NCI-H1436 (cell line): ENCODE measurements at places on chromosomes 4 and X.
A peak's percentile ranks its signal among the peaks of the same experiment; 100 is the strongest.

GRCh38 chr4:125317525-125317877, 2.7 kb downstream of the FAT4 start:
- no peak for DNase-seq

DNA sequence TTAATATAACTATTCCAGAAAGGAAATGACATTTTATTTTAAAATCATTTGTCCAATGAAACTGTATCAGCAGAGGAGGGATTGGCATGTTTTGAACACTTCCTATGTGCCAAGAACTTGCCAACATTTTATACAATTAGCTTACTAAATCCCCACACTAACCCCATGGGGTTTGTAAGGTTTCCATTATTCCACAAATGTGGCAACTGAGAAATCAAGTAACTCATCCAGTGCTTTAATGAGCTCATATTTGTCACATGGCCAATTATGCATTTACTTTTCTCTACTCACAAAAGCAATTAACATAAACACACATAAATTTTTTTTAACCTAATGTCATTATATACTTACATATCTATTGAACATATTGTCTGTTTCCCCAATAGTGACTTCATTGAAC, 37.3 kb downstream of the MANBA start:
- DNase-seq, result peak; percentile 12

- DNase-seq, result no peak
These were observed 33.7 kb downstream of the GABRB1 start for GRCh38 chr4:47065051-47065481.

- no peak for DNase-seq
These were observed 42.3 kb downstream of the TBC1D14 start for GRCh38 chr4:6951880-6952381.

DNA sequence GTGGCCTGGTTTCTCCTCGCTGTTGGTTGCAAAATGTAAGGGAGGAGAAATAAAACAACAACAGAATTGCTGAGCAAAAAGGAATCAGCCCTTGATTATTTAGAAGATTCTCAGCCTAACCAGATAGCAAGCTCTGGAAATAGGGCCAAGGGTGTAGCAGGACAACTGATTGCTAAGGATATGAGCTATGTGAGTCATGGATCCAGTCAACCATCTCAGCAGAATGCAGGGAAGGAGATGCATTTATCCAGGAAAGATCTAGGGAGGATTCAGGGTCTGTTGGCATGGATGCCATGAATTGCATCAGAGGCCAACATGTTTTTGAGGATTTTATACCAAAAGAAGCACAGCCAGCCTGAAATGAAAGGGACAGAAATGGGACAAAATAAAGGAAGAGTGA, 2.2 kb upstream of the XAGE3 start:
- no peak for DNase-seq

DNA sequence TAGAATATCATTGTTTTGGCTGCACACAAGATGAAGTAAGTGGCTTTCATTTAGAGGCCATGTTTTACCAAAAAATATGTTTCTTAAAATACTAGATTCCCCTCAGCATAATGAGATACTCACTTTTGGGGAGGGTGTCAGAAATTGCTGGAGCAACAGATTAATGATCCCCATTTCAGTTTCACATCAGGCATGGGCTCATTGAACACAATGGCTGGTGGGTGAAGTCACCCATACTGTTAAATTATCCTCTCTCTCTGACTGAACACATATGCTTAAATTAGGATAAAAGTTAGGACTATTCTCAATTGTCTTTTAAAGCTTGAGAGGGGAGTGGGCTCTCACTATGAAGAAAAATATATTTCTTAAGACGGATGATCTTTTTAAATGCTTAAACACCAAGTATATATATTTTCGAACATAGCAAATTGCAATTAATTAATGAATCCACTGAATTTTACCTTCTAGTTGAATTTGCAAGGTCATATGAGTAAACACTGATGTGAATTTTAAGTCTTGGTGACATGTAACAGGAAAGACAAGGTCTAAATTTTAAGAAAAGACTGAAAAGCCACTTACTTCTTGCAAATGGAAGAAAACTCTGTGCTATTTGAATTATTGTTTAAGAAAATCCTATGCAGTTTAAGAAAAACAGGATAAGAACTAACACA, 2.5 kb downstream of the GPM6A start:
- no peak for DNase-seq

- DNase-seq, result no peak
These were observed 16.9 kb downstream of the GLRA2 start for GRCh38 chrX:14546190-14546589.

DNA sequence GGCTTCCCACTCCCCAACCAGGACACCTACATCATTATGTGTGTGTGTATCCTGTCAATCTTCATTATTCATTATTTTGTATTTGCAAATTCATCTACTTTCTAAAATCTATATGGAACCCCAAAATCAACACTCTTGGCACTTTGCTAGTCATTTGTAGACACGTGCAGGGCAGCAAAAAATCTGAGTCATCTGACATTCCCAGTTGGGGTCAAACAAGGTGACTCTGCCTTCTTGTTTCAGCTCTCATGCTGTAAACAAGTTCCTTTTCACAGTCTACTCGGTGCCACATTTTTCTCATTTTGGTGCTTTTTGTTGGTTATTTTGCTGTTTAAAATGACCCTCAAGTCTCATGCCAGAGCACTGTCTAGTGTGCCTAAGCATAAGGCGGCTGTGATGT, 5.9 kb downstream of the MRFAP1L1 start:
- no peak for DNase-seq

DNA sequence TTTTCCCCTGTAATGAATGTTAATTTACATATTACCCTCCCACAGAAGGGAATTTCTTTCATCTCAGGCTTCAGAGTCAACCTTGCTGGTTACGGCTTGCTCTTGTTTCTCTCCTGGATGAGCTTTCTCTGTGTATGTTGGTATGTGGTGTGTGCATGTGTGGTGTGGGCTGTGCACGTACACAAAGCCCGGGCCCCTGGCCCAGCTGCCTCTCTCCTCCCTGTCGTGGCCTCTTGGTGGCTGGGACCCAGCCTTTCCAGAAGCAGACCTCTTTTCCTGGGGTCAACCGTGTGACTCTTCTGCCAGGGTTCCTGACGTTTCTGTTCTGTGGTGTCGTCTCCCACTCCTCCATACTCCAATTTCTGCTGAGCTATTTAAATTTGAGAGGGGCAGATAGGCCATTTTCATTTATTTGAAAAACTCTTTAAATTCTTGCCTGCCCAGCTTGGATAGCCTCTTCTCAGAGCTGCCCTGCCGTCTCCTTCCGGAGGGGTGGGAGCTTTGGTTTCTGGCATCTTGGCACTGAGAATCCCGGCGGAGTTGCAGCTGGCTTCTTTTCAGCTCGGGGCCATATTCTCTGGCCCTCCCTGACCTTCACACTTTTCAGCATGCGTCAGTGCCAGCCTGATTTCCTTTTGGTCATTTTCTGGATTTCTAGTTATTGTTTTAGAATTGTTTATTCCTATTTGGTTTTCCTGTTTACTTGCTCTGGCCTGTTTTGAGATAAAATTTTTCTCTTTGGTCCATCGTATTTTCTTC, 25.1 kb downstream of the FHDC1 start:
- no peak for DNase-seq

GRCh38 chr4:134862116-134862515, 660.5 kb upstream of the PABPC4L start:
- no peak for DNase-seq

GRCh38 chrX:68686097-68686977, 38.9 kb downstream of the STARD8 start:
- DNase-seq, result no peak

DNA sequence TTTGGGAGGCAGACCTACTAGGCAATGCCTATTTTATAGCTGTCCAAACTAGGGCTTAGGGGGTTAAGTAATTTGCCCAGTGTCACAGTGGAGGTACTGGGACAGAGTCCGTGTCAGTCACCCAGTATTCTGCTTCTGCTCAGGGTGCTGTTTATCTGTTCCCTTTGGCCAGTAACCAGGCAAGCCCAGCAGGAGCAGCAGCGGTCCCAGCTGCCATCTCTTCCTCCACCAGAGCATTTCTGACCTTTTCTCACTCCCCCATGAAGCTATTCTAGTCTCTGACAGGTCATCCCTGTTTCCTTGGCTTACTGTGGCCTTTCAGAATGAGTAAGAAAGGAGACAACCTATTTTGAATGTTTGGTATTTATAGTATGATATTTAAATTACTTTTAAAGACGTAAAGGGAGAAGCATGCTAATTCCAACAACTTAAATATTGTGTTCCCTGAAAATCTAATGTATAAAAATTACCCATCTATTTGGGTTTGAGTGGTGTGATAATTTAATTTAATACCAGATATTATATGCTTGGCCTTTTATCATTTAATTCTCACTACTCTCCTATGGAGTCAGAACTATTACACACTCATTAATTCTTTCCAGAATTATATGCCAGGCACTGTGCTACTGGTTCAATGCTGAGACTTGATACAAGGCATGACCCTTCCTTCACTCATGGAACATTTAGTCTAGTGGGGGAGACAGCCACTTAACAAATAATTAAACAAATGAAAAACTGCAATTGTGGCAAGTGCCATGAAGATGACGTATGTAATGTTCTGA, 60.6 kb downstream of the RPS6KA3 start:
- DNase-seq, result no peak

DNA sequence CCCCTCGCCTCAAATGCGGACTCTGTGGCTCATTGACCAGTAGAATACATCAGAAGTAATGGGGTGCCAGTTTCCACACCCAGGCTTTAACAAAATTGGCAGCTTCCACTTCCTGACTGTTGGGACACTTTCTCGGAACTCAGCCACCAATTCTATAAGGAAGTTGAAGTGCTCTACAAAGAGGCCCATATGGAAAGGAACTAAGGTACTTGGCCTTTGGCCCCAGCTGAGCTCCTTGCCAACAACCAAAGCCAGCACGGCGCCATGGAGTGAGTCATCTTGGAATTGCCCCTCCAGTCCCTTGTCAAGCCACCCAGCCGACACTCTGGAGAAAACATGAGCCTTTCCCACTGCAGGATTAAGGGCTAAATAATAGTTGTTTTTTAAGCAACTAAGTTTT, 262.2 kb upstream of the INTU start:
- DNase-seq, result no peak

DNA sequence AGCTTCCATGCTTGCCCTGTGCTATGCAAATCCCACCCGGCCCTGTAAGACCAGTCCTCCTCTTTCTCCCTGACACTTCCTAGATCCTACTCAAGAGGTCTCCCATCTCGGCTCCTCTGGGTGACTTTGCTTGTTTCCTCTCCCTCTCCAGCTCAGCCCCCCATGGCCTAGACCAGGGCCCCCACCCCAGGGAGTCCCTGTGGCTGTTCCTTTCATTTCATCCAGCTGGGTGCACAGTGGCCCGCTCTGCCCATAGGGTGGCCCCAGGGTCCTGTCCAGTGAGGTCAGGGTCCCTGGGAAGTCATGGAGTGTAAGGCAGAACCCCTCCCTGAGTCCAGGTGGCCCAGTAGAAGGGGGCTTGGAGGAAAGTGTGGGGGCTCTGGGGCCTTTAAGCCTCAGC, 52.3 kb upstream of the NKX1-1 start:
- no peak for DNase-seq

DNA sequence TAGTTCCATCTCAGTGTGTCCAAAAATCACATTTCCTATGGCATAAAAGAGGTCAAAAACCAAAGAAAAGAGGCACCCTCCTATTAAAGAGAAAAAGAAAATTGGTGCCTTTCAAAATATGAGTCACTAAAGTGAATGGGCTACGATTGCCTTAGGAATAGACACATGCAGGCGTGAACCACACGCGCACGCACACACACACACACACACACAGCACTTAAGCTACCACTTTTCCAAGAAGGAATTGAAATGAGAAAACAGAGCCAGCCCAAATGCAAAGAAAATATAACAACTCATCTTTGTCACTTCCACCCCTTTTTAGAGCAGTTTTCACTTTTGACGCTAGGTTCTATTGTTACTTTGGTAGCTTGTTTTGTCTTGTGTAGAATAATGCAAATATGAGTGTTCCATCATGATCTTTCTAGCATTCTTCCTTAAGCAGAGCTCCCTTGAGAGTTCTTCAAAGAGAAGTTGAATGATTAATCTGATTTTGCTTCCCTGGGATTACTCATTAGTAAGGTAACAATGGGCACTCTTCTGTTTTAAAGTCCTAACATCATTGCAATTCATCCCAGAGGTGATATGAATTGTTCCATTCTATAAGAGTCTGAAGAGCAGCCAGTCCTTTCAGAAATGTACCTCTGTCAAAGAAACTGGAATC, 239.2 kb upstream of the GNPDA2 start:
- no peak for DNase-seq
